ENCODE measurements at places on chromosomes 6 and 20.

- no peak for DNase-seq
Measured at GRCh38 chr6:162940426-162940825, 212.7 kb downstream of the PACRG start.

DNA sequence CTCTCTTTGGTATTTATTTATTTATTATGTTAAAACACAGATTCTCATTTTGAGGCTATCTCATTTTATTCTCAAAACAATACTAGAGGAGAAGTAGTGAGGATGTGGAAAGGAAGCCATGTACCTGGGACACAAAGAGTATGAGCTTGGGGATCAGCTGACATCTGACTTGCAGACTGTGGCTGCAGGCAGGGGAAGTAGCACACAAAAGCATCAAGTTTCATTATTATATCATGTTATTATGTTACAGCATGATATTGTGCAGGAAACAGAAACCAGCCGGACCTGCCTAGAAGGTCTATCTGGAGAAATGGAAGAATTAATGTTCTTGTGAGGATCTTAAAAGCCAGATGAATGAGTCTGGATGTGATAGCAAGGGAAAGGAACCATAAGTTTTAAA is 248.2 kb downstream of the KHDC1L start:
- DNase-seq: no peak

GRCh38 chr6:45743028-45743615 is 272.5 kb downstream of the CLIC5 start:
- DNase-seq: no peak

DNA sequence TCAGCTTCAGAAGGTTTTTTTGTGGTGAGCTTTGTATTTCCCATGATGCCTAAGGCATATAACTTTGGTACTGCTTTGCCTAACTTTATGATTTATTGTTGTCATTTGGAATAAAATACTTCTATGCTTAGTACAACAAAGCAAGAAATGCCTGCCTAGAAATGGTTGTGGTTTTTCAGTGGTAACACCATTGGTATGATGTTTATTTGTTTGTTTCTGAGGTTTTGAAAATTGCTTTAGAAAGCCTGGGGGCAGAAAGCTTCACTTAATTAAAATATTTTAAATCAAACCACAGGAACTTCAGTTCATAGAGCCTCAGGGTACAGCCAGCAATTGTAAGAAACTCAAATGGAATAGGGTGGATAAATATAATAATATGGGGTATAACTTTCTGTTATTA is 351.2 kb upstream of the MAP3K7 start:
- DNase-seq: no peak

GRCh38 chr6:27617700-27618689 is 145.1 kb upstream of the ZNF184 start:
- DNase-seq: no peak

DNA sequence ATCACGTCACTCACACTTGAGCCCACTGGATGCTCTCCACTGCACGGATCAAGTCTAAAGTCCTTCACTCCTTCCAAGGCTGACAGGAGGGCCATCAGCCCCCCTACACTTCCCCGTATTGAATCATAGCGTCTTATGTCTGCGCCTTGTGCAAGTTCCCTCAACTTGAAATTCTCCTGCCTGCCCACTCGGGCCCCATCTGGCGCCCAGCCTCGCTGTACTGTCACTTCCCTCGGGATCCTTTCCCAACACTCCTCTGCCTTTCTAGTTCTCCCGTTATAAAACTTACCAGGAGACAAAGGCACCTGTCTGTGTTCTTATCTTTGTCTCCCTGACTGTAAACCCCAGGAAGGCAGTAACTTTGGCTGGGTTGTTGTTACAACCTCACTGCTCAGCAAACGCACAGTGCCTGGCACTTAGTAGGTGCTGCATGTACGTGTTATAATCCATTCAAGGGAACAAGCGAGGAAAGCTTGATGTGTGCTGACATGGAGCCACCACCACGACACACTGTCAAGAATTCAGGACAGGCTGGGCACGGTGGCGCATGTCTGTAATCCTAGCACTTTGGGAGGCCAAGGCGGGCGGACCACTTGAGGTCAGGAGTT is 33.8 kb upstream of the ZFAND3 start:
- DNase-seq: no peak

DNA sequence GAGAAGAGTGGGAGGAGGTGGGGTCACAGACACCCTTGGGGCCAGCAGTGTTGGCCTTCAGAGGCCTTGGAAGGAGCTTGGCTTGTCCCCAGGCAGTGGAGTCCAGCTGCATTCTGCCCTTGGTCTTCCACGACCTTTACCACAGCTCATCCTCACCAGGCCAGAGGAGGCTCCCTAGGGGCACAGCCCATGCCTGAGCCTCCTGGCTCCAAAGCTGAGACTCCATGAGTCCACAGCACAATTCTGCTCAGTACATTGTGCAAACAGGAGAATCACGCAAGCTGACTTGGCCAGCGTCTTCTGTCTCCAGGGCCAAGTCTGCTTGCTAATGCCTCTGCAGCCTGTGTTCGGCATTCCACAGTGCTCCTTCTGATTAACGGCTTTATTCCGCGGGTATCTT is 337.2 kb downstream of the SMOC2 start:
- no peak for DNase-seq

- DNase-seq: no peak
Measured at GRCh38 chr6:19354181-19354580, 483.0 kb upstream of the ID4 start.

DNA sequence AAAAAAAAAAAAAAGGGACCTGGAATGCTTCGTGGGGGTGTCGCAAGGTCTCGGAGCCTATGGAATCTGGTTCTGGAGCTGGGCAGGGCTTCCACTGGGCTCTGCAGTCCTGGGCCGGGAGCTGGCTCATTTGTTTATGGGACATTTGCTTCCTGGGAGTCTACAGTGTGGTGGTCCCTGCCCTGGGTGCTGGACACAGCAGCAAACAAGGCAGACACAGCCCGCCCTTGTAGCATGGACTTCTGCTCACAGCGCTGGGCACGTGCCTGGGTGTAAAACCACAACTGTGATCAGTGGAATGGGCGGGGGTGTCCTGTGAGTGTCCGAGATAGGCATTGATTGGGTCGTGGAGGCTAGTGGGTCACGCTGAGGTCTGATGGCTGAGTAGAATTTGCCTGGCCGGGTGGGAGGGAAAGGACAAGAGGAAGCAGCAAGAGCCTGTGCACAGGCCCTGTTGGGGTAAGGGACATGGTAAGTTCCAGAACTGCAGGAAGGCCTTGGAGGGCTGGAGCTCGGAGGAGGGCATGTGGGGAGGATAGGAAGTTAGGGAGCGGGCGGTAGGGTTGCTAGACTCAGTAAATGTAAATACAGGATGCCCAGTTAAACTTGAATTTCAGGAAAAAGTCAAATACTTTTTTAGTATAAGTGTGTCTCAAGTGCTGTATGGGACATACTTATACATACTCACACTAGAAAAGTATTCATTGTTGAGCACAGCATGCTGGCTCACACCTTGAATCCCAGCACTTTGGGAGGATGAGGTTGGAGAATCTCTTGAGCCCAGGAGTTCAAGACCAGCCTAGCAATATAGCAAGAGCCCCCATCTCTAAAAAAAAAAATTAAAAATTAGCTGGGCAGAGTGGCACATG is 61.3 kb upstream of the PMEPA1 start:
- no peak for DNase-seq

GRCh38 chr20:48260129-48260756 is 475.0 kb upstream of the SULF2 start:
- no peak for DNase-seq

DNA sequence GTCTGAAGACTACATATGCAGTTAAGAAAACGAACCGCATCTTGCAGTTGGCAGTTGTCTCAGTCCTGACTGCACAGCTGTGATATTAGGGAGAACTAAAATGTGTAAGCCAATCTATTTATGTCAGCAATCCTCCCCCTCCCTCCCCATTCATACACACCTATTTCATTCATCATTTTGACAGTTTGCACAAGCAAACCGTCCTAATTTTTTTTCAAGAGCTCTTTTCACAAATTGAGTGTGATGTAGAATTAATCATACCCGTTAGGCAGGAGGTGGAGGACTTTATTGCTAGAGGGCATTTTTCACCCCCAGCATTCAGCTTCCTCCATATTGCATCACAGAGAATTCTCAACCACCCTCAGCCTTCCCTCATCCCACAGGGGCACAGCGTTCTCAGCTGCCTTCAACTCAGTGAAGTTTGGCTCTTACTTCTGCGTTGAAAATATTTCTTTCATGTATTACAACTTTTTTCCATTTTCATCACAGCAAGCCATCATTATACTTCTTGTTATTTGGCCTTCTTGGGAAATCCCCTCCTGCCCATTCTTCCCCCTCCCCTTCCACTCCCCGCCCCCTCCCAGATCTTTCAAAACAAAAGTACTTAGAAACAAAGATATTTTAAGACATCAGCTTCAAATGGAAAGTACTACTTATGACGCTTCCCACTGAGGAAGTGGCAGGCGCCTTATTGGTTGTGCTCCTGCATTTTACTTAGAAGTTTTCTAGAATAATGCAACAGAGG is 37.5 kb downstream of the NOX3 start:
- DNase-seq: no peak

Data from NCI-H187 treated with DMSO at 0.1 percent for 48 hours (cell line).